ENCODE measurements at places on chromosomes 7 and 10. TPM values are rescaled to one million over a fixed set of nuclear protein-coding genes. Genes with fewer than 3 reads are reported as not detected.

The KLF14 gene
- 0.10 TPM for polyA plus RNA-seq

The GDF2 gene
- not detected for polyA plus RNA-seq

The NAT16 gene
- polyA plus RNA-seq = not detected

The GNGT1 gene
- not detected for polyA plus RNA-seq

The ASL gene
- polyA plus RNA-seq = 2.8 TPM

The RUFY2 gene
- 11.1 TPM for polyA plus RNA-seq

The NPFFR1 gene
- polyA plus RNA-seq = 0.10 TPM

The PLA2G12B gene
- polyA plus RNA-seq = not detected

The LIPF gene
- 0.75 TPM for polyA plus RNA-seq

The BEND7 gene
- 22.6 TPM for polyA plus RNA-seq

DNA sequence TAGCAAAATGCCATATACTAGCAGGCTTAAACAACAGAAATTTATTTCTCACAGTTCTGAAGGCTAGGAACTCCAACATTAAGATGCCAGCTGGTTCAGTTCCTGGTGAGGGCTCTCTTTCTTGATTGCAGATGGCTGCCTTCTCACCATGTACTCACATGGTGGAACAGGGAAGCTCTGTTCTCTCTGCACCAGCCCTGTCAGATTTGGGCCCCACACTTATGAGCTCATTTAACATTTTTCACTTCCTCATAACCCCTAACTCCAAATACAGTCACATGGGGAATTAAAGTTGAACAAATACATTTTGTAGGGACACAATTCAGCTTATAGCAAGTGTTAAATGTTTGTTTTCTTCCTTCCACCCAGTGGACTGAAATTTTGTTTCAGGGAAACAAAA, 218.6 kb upstream of the TAC1 start:
- DNase-seq = no peak

DNA sequence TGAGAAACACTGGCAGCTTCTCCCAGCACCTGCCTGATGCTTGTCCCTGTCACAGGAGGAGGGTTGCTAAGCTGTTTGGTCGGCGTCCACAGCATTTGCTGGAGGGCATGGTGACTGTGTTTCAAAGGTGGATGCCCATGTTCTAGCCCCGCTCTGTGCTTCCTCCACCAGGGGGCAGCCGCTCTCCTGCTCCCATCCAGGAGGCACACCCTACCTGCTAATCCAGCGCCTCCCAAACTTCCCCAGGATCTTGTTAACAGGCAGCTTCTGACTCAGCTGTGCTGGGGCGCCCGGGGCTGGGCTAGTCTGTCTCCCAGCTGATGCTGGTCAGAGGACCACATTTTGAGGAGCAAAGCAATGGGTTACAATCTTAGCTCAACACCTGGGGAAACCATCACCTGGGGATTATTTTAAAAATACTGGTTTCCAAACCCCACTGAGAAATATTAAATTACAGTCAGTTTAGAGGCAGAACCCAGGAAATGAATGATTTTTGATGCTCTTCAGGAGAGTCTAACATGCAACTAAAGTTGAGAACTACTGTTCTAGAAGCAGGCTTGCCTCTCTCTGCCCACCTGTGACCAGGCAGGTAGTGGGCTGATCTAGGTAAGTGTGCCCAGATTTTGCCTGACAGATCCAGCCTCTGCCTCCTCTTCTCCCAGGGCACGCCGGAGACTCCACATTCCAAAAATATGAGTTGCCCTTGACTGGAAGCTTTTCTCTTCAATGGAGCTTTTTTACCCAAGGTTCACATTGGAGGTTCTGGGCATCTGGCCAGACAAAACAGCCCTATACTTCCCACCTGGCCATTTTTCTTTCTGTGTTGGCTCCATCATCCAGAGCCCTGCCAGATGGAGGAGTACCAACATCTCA, 92.7 kb upstream of the GPR26 start:
- peak; percentile 40 for DNase-seq

DNA sequence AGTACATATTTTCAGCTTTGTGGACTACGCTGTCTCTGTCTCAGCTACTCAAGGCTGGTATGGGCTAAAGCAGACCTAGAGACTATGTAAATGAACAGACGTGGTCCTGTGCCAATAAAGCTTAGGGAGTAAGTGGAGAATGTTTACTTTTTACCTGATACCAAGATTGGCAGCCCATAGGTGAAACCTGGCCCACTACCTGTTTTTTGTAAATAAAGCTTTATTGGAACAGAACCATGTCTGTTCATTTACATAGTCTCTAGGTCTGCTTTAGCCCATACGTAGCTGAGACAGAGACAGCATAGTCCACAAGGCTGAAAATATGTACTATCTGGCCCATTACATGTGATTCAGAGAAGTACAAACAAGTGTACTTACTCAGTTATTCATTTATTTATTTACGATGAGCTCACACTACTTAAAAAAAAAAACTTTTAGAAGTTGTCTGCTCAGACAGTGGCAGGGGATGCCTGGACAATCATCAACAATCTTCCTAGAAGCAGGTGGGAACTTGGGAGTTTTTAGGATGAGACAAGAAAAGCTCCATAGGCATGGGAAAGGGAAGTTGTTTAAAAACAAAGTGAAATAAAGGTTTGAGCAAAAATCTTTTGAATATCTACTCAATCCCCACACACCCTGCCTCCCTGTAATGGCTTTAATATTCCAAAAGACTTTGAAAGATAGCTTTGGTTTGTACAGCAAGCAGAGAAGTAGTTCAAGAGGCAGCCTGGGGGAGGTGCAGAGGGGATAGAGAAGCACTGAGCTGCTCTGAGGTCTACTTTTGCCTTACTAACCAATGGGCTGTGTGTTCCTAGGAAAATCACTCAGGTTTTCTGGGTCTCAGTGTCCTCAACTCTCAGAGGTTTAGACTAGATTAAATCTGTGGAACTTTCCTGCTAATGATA, 114.4 kb upstream of the AFAP1L2 start:
- no peak for DNase-seq

DNA sequence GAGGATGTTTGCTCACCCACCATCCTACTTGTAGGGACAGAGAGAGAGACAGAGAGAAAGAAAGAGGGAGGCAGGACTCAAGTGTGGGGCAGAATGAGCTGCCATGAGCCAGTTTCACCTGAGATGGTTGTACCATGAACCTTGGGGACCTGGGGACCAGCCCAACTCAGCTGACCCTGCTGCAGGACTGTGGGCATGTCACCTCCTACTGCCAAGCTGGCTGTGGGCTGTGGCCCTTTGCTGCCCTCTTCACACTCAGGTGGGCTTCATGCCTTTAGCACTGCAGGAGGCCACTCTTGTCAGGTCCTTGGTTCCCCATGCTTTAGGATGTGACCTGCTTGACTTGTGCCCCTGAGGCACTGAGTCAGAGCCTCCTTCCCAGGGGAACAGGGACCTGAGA, 108.2 kb upstream of the PCBD1 start:
- no peak for DNase-seq

DNA sequence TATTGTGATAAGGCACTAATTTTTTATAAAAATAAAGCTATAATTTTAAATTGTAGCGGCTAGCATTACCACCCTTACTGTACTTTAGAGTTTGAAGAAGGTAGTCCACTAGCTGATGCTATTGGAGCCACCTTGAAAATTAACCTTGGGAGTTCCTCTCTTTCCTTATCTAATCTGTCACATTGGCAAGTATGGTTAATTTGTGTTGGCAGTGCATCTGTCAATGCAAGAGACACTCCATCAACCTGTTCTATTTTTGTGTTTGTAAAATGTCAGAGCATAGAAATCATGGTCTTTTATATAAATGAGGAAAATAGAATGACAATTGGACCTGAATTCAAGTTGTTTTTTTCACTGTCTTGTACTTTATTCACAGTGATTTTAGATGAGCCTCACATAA, 20.5 kb downstream of the GLCCI1 start:
- no peak for DNase-seq

- no peak for DNase-seq
Observed at GRCh38 chr10:11275651-11276050, 258.0 kb downstream of the CELF2 start.

- DNase-seq = no peak
Observed at GRCh38 chr10:58488921-58489320, 23.8 kb upstream of the BICC1 start.

- no peak for DNase-seq
Observed at GRCh38 chr10:127127822-127128221, 68.6 kb downstream of the INSYN2A start.

DNA sequence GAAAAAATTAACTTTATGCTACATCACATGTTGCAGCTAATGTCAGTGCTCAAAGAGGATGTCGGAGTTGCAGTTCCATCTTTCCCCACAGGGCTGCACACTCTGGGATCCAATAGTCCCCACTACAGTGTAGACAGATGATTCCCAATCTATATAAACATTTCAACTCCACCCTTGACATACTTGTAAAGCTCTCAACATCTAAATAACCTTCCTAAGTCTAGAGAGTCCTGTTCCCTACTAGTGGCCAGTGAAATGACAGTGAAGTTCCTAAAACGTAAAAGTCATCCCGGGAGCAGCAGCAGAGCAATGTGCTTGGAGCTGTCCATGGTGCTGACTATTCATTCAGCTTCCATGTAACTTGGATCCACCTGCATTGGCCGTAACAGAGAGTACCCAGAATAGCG, 145.1 kb downstream of the GRM8 start:
- no peak for DNase-seq

DNA sequence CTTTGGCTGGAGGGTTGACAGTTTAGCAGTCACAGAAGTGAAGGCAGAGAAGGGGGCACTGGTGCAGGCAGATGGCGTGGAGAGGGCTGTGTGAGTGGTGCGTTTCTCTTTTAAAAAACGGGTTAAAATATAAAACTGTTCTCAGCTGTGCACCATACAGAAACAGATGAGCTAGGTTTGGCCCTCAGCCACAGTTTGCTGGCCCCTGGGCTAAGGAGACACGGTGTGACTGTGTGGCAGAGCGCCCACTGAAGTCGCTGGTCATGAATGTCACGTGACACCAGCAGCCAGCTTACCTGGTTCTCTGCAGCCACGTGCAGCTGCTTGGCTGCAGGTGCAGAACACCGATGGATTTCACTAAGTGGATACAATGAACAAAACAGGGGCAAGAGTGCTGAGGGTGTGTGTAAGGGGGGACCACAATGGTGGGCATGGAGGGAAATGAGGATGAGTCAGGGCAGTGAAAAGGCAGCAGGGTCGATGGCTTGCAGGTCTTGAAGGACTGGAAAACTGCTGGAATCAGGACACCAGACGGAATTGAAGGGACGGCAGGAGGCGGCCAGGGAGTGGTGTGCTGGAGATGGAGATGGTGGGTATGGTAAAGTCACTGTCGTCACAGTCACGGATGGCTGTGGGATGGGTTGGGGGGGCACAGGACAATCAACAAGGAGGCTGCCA, 7.4 kb downstream of the ZNF746 start:
- no peak for DNase-seq

DNA sequence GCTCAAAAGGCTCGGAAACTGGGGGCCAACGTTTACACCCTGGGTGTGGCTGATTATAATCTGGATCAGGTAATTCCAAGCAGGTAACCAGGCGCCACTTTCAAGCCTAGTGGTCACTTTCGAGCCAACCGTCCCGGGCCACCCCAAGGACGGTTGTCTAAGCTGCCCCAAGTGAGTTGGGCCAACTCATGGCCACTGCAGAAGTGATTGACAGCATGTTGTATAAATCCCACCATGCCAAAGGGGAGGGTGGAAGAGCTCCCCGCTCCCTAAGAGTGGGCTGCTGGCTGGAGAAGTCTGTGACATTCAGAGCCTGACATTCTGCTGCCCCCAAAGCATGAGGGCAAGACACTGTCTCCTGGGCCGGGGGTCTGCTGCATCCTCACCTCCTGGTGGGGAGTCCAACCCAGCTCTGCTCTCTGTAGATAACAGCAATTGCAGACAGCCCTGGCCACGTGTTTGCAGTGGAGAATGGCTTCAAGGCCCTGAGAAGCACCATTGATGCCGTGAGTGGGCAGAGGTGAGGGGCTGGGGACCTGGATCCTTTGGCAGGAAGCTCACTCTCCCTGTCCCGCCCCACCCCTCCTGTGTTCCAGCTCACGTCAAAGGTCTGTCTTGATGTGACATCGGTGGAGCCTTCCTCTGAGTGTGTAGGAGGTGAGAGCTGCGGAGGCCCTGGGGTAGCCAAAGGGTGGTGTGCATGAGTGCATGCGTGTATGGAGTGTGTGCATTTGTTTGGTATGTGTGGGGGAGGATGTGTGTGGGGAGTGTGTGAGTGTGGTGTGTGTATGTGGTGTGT, 10.8 kb downstream of the ANTXRL start:
- no peak for DNase-seq

GRCh38 chr7:22663721-22664120, 63.3 kb upstream of the IL6 start:
- DNase-seq = no peak

GRCh38 chr7:40698214-40698920, 563.6 kb downstream of the SUGCT start:
- no peak for DNase-seq

DNA sequence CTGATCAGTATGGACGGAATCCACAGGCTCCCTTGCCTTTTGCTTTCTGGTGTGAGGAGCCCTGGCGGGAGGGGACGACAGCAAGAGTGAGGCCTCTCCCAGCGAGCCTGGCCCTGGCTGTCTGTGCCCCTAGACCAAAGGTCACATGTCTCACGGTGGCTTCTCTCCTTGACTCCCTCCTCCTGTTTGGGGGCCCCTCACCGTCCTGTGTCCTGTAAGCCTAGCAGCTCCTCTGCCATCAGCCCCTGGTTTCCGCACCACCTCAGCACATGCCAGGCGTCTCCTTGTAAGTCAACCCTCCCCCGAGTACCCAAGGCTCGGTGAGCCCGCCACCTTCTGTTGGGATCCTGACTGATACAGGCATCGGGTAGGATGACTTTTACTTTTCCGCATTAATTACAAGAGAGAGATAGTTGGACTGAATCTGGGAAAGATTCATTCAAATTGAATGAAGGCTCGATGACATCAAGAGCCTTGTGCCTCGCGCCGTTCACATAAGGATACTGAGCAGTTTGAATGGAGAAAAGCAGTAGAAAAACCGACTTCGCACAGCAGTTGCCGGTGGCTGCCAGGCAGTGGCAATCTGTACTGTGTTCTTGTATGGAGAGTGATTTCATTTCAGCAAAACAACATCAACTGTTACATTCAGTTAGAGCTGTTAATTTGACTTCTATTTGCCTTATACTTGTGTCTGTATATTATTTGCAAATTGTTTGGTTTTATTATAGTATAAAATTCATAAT, 119.8 kb downstream of the XRCC2 start:
- no peak for DNase-seq

DNA sequence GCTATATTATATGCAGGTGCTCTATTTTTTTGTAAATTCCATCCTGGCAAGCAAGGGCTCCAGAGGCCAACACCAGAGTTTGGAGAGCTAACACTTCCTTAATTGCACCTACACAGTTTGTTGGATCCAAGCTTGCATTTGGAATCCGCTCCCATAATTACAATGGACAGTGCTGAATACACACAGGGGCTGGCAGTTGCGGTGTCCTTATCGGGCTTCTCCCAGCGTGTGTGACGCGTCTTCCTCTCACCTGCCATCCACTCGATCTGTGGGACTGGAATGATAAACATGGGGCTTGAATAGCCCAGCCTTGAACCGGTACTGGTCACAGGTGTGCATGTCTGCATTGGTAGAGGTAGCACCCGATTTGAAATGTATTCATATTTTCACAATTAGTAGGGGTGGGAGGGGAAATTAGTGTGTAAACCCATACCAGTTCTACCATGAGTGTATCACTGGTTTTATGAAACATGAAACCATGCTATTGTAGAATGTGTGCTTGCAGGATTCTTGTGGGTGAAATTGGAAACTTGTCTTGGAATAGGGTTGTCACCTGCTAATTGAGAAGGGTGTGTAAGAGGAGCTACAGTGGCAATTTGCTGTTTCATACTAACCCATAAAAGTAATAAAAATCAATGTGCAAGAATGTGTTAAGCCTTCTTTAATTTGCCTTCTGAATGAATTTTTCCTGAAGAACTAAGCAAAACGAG, 316.5 kb downstream of the WDR11 start:
- DNase-seq = no peak

GRCh38 chr7:130662426-130662825, 6.1 kb downstream of the COPG2 start:
- DNase-seq = no peak

- DNase-seq = no peak
Observed at GRCh38 chr10:101495324-101495925, 92.6 kb downstream of the POLL start.

Data from ovary (tissue), 10 donors.